ENCODE measurements at places on chromosomes 2 and 18.

- DNase-seq: no peak
Observed at GRCh38 chr2:76080154-76080553, 369.4 kb upstream of the GCFC2 start.

DNA sequence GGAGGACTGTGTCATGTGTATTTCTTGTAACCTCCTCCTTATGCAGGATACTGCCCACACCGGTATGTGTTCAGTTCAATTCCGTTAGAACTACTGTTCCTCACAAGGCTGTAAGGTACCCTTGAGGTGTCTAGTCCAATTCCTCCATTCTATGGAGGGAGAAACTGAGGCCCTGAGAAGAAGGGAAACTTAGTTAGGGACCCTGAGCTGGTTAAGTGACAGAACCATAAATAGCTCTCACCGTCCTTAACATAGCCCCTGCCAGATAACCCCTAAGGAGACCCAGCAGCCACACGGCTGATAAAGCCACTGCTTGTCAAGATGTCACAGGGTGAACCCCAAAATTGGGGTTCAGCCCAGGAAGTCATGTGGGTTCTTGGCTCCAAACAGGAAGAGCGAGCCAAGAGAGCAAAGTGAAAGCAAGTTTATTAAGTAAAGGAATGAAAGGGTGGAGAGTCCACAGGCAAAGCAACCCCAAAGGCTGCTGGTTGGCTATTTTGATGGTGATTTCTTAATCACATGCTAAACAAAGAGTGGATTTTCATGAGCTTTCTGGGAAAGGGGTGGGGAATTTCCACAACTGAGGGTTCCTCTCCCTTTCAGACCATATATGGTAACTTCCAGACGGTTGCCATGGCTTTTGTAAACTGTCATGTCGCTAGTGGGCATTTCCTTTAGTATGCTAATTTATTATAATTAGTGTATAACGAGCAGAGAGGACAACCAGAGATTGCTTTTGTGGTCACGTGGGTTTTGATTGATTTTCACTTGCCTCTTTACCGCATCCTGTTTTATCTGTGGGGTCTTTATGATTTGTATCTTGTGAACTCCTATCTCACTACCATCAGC, 83.4 kb upstream of the RTN4 start:
- peak; percentile 89 for DNase-seq

GRCh38 chr2:110126086-110126773, 10.6 kb upstream of the MALL start:
- DNase-seq: no peak

DNA sequence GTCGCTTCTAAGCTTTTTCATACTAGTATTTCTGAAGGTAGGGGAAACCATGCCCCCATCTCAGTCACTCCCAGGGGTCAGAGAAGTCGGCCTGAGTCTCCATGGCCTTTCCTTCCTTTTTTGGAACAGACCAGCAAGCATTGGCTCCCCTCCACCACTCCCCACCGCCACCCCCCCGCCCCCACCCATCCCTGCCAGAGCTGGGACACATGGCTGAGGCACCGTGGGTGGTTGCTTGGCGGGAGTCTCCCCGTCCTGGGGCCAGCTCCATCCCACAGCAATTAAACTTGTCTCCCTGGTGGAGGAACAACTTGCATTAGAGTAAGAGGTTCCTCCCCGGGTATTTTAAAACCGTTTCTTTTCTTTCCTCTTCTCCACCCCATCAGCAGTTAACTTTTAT, 100.8 kb upstream of the TFPI start:
- DNase-seq: no peak

GRCh38 chr2:157470321-157470720, 26.4 kb upstream of the CYTIP start:
- no peak for DNase-seq

GRCh38 chr2:6724605-6725140, 141.0 kb downstream of the CMPK2 start:
- no peak for DNase-seq

DNA sequence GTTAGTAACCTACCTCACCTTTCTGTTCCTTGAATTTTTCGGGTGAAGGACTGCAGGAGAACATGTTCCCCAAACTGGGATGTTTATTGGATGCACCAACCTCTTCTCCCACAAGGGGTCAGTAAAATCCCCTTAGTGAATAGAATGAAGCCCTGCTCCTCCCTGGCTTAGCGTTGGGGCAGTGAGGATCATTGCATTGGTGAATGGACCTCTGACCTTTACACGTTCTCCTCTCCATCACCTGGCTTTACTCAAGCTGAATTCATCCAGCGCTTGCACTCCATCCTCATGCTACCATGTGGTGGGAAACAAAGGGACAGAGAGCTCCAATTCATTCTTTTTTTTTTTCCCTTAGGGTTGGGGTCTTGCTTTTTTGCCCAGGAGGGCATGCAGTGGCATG, 157.2 kb downstream of the MIB1 start:
- peak; percentile 18 for DNase-seq

DNA sequence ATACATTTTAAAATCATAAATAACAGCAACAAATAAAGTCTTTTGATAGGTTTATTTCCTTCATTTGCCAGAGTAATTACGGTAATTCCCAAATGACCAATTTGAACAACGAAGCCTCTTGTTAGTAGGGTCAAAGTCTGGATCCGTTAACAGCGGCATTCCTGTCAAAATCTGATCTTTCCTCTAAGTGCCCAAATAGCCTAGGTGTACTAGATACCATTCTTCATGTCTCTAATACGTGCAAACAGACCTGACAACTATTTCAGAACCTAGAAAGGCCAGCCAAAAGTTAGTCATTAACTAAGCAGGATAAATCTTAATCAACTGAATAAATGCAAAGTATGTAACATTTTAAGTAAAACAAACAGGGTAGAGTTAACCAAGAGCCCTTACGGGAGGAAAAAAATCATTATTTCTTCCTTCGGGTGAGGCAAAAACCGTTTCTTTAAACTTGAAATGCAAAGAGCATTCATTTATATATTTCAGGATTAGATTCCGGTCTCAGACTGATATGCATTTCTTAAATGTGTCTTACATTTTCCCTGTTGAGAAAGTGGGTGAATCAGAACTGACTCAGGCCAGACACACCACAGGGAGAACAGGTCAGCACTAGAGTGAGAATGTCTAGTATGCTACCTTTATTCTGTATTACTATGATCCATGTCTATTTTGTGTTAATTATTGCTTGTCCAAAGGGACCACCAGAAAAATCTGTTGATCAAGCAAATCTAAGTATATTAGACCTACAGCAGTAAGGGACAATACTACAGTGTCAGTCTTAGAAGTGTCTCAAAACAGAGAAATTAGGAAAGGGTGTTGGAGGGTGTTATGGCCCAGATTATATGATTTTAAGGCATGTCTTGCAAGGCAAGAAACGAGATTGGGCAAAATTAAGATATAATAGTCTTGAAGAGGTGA, 141.5 kb upstream of the NDUFV2 start:
- DNase-seq: no peak

GRCh38 chr18:2653467-2653866, 2.1 kb upstream of the SMCHD1 start:
- DNase-seq: no peak

All from CD4-positive, alpha-beta T cell treated with Interleukin-2 at 100 ng/mL for 4 hours (primary cell).